DMS 273 treated with DMSO at 0.1 percent for 48 hours (cell line): ENCODE measurements at places on chromosomes 12 and 14.

GRCh38 chr12:795305-795704, 42.9 kb downstream of the WNK1 start:
- DNase-seq: no peak

GRCh38 chr12:15131431-15131830, 89.8 kb downstream of the RERG start:
- DNase-seq: peak; percentile 86

DNA sequence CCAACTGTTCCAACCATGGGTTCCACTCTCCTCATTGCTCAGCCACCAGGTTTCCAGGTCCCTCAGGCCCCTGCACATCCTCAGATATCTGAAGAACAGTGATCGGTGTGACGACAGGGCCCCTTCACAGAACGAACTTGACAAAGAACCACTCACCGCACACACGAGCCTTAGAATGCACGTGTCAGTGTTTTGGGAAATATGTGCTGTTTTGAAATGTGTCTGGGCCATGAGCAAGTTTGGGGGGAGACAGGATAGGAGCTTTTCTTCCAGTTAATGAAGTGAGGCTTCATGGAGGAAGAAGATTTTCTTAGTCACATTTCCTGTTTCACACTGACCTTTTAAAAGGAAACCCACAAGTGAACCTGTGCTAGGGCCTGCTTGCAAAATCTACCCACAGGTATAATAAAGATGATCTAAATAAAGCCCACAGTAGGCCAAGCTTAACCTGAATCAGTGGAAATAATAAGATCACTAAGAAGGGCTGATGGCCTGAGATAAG, 58.6 kb downstream of the ZFP36L1 start:
- no peak for DNase-seq

DNA sequence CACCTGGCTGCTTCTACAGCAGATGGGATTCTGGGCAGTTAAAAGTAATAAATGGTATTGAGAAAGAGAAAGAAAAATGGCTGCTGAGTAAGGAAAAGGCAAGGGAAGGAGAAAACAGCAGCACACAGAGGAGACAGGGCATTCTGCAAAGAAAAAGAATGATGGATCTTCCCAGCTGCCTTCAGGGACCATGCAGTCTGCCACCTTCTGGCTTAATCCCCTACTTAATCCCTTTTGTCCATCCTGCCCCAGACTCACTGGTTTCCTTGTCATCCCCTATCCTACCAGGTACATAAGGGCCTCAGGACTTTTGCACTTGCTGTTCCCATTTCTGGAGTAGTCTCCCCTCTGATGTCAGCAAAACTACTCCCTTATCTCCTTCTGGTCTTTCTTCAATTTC, 107.6 kb downstream of the GAS2L3 start:
- DNase-seq: no peak

DNA sequence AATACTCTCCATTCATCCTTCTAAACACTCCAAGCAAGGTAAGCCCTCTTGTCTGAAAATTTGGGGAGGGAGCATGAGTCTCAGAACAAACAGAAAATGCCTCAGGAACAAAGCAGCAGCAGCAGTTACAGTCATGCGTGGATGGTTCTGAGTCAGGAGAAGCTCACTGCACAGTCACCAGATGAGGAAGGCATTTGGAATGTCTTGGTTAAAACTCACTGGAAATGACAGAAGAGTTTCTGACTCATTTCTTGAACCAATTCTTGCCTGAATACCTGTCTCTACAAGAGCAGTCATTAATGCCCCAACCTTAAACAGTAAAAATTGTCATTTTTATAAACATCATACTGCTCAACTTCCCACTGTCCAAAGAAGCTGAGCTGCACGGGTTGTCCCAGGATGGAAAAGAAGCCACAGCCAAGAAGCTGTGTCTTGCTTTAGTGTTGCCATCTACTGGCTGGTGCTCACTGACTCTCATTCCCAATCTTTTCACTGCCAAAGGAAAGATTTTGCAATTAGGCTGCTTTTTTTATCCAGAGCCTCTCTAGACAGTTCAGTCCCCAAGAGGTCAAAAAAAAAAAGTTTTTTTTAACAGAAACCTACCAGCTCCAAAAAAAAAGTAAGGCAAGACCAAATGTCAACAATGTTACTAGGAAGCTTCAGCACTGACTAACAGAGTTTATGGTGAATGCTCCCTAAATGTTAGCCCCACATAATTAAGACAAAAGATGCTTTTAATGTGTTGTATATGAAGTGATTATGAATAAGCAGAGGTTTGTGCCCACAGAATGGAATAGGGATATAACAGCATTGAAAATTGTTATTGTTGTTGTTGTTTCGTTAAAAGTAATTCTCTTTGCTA, 40.4 kb downstream of the KICS2 start:
- DNase-seq: peak; percentile 38

- no peak for DNase-seq
These were observed 28.1 kb downstream of the CBX5 start for GRCh38 chr12:54251667-54252284.

DNA sequence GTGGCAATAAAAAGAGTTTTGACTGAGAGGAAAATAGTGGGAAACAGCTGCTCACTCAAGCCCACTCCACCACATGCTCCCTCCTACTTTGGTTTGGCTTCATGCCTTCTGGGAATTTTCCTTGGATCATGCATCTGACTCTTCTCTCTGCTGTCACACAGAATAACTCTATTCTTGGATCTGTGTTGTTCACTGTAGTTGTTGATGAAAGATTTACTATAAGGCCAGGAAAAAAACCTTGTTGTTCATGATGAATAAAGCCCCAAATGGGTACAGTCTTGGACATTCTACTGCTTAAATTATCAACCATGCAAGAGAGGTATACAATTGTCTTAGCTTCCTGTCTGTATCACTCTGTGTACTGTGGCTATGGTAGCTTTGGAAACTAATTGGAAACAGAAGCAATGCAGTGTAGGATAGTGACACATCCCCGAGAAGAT, 70.5 kb downstream of the TMX1 start:
- DNase-seq: peak; percentile 14

GRCh38 chr14:58238252-58239243, 6.1 kb upstream of the PSMA3 start:
- no peak for DNase-seq

GRCh38 chr14:90979515-90979914, 80.9 kb downstream of the RPS6KA5 start:
- DNase-seq: no peak

- no peak for DNase-seq
These were observed 17.8 kb upstream of the SALL2 start for GRCh38 chr14:21543963-21544362.

GRCh38 chr12:64744422-64745258, 14.6 kb downstream of the GNS start:
- no peak for DNase-seq

- no peak for DNase-seq
These were observed 64.7 kb upstream of the ESRRB start for GRCh38 chr14:76311079-76311758.

DNA sequence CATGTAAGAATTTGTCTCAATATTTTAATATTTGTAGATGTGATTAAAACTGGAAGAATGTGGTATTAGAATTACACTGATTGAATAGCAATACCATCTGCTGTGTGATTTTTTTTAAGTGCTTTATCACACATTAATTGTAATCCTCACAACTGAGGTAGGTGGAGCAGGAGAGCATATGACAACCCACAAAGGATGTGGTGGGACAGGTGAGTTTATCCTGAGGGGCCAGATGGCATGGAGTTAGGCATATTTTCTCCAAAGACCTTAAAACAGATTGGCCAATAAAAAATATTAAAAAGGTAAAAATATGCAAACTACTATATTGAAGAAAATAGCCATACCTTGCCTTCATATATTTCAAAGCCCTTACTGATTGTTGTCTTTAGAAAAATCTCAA, 7.8 kb downstream of the LRRC10 start:
- DNase-seq: no peak

DNA sequence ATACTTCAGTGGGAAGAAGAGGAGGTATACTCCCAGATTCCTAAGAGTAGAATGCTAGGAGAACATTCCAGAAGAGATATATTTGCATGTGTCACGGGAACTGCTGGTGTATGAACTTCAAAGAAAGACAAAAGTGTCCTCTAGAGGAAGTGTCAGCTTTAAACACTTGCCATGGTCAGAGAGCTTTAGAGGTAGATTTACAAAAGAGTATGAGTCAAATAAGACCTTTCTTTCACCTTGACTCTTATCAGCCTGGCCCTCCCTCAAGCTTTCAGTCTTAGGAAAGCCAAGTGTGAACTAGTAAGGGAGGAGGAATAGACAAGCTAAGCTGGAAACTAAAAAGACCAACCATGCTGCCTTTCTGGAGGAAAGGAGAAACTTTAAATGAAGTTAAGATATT, 34.7 kb downstream of the COX8C start:
- no peak for DNase-seq

- DNase-seq: no peak
These were observed 33.7 kb upstream of the MAP1LC3B2 start for GRCh38 chr12:116525418-116526001.

DNA sequence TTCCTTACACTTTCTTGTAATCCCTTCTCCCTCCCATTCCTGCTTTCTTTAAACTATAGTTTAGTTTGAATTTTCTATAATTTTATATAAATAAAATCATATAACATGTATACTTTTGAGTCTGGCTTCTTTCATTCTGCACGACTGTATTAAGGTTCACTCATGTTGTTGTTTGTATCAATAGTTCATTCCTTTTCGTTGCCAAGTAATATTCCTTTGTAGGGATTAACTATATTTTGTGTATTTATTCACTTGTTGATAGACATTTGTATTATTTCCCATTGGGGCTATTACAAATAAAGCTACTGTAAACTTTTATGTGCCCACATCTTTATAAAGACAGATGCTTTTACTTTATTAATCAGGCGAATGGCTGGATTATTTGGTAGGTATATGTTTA, 39.4 kb upstream of the TBC1D15 start:
- no peak for DNase-seq

GRCh38 chr12:34294671-34295365, 272.5 kb downstream of the ALG10 start:
- no peak for DNase-seq

GRCh38 chr14:104743461-104744380, 9.2 kb upstream of the SIVA1 start:
- no peak for DNase-seq

DNA sequence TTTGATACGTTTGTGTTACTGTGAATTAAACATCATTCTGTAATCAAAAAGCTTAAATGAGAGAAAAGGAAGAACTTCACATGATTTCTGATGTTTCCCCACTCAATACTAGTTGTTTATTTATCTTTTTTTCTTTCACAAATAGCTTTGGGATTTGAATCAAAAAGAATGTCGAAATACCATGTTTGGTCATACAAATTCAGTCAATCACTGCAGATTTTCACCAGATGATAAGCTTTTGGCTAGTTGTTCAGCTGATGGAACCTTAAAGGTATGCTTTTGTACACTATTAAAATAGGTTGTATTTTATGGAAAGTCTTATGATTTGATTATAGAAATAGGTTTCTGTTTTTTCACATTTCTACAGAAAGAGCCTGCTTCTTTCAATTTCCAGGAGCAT, 41.5 kb downstream of the APAF1 start:
- DNase-seq: no peak

GRCh38 chr12:51028126-51028812, 2.1 kb upstream of the SLC11A2 start:
- no peak for DNase-seq

DNA sequence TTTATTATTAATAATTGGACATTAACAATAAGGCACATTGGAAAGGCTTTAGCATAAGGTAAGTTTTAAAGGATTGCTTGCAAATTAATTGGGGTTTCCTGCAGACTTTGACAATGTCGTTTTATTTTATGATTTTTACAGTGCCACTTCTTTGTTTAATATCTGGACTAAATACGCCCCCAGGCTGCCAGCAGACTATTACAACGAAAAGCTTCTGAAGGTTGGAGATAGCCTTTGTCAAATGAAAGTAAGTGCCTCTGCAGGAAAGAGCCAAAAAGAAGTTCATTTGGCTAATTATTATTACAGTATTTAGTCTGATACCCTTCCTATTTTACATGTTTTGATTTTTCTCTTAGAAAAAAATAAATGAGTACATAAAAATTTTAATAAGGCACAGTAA, 11.3 kb downstream of the CFAP54 start:
- DNase-seq: no peak

GRCh38 chr12:12837813-12838153, 24.6 kb downstream of the DDX47 start:
- DNase-seq: no peak

DNA sequence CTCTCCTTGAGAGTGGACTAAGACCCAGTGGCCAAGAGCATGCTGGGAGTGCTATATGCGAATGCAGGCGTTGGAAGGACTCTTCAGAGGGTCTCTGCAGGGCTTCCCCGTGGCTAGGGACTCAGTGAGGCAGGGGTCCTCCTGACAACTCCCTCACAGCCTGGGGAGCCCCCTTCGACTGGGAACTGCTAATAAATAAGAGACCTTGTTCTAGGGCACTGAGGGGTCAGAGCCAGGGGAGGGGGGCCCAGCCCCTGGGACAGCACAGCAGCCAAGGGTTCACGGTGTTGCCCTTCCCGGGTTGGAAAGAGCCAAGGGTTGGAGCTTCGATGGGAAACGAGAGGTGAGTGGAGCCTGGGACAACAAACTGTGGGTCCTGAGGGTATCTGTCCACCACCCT, 6.0 kb upstream of the CPNE6 start:
- no peak for DNase-seq

GRCh38 chr12:6533653-6533922, 729 bp upstream of the GAPDH start:
- no peak for DNase-seq

GRCh38 chr12:90653040-90653439, 301.9 kb downstream of the CCER1 start:
- no peak for DNase-seq

DNA sequence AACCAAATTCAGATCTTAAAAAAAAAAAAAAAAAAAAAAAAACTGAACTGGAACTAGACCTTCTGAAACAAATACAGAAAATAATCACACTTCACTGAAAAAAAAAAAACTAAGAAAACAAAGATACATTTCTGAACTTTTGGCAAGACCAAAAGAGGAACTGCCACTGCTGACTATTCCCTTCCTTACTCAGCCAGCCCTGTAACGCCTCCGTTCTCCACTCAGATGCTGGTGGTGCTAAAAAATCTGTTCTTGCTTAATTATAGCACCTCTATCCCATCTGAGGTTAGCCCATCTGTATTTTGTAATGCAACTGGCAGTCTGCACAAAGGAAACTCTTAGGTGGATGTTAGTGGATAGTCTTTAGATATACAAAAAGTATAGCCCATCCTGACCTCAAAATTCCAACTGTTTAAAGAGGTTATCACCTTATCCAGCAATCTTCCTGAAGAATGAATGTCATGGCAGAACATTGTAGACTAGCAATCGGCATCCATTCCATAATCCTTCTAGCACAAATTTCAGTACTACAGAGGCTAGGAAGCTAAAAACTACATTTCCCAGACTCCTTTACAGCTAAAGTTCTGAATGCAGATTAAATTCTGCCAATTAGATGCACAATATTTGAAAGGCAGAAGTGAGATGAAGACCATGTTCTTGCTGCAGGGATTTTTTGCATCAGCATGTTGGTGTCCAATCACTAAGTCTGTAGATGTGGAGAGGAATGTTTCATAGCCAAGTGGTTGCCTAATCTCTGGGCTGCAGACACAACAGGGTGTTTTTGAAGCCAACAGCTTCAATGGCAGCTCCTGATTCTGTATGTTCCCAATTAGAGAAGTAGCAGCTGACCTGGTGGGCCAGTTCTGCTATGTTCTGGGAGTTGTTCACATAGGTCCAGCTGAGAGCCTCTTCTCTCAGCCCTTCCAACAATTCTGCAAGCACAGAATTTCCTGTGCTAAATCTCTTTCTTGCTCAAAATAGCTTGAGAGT, 5.7 kb downstream of the MAP3K9 start:
- no peak for DNase-seq

- DNase-seq: no peak
These were observed 122.2 kb downstream of the CRACR2A start for GRCh38 chr12:3630621-3631271.

GRCh38 chr12:3361146-3361545, 129.9 kb upstream of the PRMT8 start:
- no peak for DNase-seq
